ENCODE measurements at places on chromosomes 4 and X. TPM values are rescaled to one million over a fixed set of nuclear protein-coding genes. Genes with fewer than 3 reads are reported as not detected.

- no peak for DNase-seq
These were observed 6.3 kb downstream of the DCHS2 start for GRCh38 chr4:154485127-154485773.

GRCh38 chr4:133129237-133129636 lies 19.9 kb upstream of the PCDH10 start:
- no peak for DNase-seq

CTAG1B gene
- total RNA-seq = not detected

CYSLTR1 gene
- not detected for total RNA-seq

- DNase-seq = peak; percentile 65
These were observed 201.0 kb downstream of the SPRY1 start for GRCh38 chr4:123597586-123597985.

- DNase-seq = no peak
These were observed 482 bp downstream of the RNF4 start for GRCh38 chr4:2469192-2469984.

- DNase-seq = no peak
These were observed 12.3 kb downstream of the PDE6B start for GRCh38 chr4:637536-638280.

- no peak for DNase-seq
These were observed 193.9 kb upstream of the EDNRA start for GRCh38 chr4:147286846-147287587.

C1QTNF7 gene
- 0.18 TPM for total RNA-seq

- DNase-seq = peak; percentile 50
These were observed 176.5 kb downstream of the AR start for GRCh38 chrX:67720344-67720743.

GRCh38 chr4:118112117-118113046 lies 78.1 kb downstream of the NDST3 start:
- peak; percentile 0 for DNase-seq

GRCh38 chrX:71650333-71650969 lies 16.9 kb upstream of the LOC101059915 start:
- no peak for DNase-seq

GAB3 gene
- 1.2 TPM for total RNA-seq

DNA sequence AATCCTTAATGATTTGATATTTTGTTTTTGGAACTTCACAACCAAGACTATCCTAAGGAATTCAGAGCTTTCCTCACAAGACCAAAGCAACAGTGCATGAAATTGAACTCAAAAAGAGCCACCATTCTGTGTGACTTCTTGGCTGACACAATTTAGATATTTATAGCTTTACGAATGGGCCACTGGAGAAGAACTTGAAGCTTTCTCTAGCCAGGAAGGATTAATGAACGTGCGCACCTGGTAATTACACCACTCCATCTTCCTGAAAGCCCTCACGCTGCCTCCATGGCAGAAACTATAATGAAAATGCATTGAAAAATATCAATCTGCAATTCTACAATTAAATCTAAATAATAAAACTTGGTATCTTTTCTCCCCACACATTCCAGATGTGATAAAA lies 1057.8 kb downstream of the DMD start:
- no peak for DNase-seq

DNA sequence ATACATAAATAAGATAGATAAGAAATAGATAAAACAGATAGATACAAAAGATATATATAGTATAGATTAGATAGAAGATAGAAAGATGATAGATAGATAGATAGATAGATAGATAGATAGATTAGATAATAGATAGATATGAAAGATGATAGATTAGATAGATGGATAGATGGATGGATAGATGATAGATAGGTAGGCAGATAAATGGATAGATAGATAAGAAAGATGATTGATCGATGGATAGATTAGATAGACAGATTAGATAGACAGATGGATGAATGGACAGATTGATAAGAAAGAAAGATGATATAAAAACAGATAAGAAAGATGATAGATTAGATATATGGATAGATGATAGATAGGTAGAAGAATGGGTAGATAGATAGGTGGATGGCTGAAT lies 90.3 kb downstream of the SMIM20 start:
- DNase-seq = no peak

- no peak for DNase-seq
These were observed 89.1 kb upstream of the C1GALT1C1 start for GRCh38 chrX:120718969-120719368.

DNA sequence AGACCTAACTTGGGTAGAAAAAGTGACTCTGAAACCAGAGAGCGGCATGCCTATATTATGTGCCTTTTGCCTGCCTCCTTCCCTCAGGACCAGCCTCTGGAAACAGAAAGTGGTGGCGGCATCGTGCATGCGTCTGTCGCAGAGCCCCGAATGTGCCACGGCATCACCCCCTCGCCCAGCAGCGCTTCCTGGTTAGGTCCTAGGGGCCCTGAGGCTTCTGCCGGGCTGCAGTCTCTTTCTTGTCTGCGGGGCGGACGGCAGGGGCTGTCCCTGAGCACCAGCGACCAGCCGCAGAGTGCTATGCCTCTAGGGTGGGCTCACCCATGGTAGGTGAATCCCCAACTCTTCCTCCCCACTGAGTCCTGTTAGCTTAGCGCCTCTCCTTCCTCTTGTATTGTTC lies 68.7 kb downstream of the VSIG4 start:
- DNase-seq = no peak

DNA sequence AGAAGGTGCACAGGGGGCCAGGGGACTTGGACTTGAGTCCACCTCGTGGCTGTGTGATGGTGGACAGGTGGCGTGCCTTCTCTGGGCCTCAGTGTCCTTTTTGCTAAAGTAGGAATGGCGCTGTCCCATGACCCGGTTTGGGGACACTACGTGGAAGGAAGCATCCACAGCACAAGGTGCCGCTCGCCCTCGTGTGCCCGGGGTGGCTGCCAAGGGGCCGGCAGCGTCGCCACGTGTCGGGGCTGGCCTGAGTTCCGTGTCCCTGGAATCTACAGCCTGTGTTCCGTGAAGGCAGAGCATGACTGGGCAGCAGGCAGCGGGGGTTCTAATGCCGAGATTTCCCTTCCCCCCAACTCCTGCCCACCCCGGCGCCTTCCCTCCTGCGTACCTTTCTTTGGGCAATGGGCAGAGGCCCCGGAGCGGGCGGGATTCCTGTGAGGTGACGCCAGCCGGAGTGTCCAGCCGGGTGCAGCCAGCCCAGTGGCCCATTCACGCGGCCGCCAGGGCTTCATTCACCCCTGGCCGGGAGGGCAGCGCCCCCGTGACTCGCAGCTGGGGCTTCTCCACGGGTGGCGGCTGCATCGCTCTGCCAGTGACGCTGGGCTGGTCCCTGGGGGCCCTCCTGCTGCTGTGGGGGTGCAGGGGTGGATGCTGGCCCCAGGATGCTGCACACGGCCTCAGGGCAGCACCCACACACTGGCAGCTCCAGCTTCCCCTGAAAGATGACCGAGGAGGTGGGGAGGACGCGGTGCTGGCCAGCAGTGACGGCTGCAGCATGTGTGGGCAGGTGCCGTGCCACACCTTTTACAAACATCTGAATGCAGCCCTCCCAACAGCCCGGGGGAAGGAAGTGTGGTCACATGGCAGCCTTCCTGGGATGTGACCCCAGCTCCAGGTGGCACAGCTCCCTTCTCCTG lies 21.2 kb downstream of the DOK7 start:
- DNase-seq = no peak

PAK3 gene
- total RNA-seq = 0.90 TPM

- DNase-seq = no peak
These were observed 608.4 kb upstream of the PITX2 start for GRCh38 chr4:111231281-111231680.

GRCh38 chrX:25020391-25020904 lies 4.7 kb upstream of the ARX start:
- no peak for DNase-seq

AFF1 gene
- total RNA-seq = 41.9 TPM

GRCh38 chr4:153418558-153418957 lies 47.6 kb upstream of the TMEM131L start:
- DNase-seq = peak; percentile 57

- DNase-seq = no peak
These were observed 124.3 kb upstream of the DIPK2B start for GRCh38 chrX:45324941-45325340.

SLC6A8 gene
- total RNA-seq = 8.8 TPM

- DNase-seq = no peak
These were observed 52.3 kb downstream of the ARHGEF6 start for GRCh38 chrX:136728393-136728792.

DNA sequence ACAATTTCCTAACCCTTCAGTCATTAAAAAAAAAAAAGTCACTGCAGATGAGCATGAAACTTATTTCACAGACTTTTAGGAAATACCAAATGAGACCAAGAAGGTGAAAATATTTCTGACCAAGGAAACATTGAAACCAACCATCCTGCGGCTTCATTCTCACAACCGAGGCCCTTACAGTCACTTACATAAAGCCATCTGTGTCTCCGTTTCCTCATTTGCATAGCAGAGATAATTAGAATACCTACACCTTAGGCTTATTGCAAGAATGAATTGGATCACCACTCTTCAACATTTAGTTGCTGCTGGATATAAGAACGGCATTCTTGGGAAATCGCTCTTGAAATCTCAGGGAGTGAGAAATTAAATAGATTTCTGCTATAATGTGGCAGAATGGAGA lies 356.2 kb downstream of the HS3ST1 start:
- DNase-seq = no peak

DNA sequence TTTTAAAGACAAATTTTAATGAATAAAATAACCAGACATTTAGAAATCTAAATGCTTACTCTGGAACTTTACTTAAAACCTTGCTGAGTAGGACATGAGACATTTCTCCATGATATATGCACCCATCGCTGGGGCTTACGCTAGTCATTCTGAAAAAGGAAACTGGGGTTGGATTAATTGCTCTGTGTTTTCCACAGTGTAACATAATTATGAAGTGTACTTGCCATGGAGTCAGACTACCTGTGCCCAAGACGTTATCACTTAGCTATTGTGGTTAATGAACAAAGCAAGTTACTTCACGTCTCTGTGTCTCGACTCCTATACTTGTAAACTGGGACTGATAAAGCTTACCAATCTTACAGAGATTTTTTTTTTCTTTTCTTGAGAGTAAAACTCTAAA lies 47.8 kb downstream of the SHISA3 start:
- DNase-seq = no peak

GRCh38 chr4:82930848-82931755 lies 30.6 kb downstream of the THAP9 start:
- no peak for DNase-seq

- peak; percentile 84 for DNase-seq
These were observed at the start of gene GNL3L for GRCh38 chrX:54529552-54530356. TSS of gene GNL3L (plus strand) at chrX:54530219. CDS start at chrX:54532567, 2,348 bp downstream.

TXK gene
- total RNA-seq = 0.25 TPM

DNA sequence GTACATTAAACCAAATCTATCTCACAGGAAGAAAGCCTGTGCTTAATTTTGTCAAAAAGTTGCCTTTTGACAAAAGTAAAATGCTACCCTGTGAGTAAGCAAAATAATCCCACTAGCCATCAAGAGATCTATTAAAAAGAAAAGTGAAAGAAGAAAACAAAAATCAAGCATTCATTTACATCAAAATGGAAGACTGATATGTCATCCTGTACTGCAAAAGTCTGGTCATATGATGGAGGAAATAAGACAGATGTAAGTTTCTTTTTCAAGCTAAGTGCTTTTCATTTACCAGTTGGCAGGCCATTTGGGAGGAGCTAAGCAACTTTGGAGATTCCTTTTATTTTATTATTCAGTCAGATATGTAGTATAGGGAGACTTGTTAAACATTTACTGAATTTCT lies 387.4 kb downstream of the SPOCK3 start:
- no peak for DNase-seq

DNA sequence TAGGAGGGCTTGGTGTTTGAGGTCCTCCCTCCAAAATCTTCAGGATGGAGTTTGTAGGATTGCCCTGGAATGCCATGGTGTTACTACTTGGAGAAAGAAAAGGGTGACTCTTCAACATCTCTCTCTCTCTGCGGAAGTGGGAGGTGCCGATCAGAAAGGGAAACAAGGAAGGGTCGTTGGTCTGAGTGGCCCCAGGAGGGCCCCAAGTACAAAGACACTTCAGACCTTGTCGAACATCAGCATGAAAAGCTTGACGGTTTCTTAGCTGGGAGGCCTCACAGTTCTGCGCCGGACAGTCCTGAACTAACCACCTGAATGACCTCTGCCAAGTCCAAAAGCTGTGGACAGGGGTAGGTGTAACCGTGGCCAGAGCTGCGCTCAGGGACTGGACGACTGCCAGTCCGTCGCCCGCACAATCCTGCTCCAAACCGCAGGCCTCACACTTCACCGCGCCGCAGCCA lies 646 bp upstream of the GSX2 start:
- no peak for DNase-seq

DNA sequence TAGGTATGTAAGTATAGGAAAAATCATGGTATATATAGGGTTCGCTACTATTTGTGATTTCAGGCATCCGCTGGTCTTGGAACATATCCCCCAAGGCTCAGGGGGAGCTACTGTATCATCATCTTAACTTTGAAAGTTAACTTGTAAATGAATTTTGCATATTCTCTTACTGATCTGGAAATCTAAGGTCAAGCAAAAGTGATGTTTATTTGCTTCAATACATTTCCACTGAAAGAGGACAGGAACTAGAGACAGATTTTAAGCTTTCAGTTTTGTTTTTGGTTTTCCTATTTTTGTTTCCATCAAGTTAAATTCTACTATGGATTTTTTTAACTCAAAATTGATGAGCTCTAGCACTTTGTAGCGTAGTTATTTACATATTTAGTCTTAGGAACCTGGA lies 56.2 kb downstream of the NAF1 start:
- DNase-seq = no peak

GRCh38 chr4:73730867-73731266 lies 9.5 kb upstream of the CXCL8 start:
- DNase-seq = no peak

METAP1 gene
- total RNA-seq = 57.5 TPM

GATA1 gene
- total RNA-seq = not detected

DNA sequence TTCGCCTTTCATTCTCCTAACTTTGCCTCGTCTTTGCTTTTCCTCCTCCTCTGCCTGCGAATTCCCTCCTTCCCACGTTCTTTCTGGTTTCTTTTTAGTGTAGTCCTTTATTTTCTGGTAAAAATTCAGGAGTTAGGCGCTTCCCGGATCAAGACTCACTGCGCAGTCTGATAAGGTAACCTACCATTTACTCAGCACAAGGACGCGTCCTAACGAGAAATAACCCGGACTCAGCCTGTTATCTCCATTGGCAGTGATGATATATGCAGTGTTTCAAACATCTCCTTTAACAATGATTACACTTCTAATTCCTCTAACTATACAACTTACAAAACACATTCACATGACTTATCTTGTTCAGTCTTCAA lies 357 bp upstream of the ETNPPL start:
- no peak for DNase-seq

WDFY3 gene
- 86.9 TPM for total RNA-seq

HS3ST1 gene
- 2.5 TPM for total RNA-seq

DNA sequence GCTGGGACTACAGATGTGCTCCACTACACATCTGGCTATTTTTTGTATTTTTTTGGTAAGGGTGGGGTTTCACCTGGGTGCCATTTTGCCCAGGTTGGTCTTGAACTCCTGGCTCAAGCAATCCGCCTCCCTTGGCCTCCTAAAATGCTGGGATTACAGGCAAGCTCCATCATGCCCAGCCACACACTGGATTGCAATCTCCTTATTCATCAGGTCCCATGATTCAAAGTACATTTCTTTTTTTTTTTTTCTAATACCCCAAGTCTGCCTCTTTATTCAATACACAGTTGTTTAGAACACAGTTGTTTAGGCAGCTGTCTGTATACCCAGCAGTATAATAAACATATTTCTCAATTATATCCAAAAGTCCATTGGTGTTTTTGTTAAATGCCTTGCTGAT lies 130.3 kb upstream of the ARSJ start:
- no peak for DNase-seq
